ENCODE measurements at places on chromosomes 2 and 18.

DNA sequence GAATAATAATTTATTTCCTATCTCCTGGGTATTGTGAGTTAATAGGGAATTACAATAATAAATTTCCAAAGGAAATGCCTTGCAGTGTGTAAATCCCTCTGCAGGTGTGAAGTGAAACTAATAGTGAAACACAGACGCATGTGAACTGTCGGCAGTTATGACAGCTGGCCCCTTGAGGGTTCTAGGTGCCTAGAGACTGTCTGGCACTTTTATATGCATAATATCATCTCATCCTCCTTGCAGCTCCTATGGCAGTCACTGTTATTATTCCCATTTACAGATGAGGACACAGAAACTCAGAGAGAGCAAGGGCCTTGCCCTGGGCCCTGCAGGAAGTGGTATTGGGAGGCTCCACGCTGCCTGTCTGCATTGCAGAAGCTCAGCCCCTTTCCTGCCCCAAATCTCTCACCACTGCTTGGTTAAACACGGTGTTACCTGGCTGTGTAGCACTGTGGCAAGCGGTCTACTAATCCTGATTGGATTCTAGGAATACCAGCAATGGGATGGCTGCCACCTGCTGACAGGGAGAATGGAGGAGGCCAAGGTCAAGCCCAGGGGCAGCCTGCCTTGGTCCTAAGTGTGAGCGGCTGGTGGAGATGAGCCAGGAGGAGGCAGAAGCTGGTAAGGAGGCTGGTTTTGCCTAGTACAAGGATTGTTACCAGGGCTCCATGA is 32.8 kb upstream of the ACKR3 start:
- no peak for DNase-seq

- no peak for DNase-seq
These were observed 5.0 kb upstream of the ADAM17 start for GRCh38 chr2:9560628-9561027.

GRCh38 chr2:211458974-211459373 is 902.6 kb downstream of the CPS1 start:
- no peak for DNase-seq

DNA sequence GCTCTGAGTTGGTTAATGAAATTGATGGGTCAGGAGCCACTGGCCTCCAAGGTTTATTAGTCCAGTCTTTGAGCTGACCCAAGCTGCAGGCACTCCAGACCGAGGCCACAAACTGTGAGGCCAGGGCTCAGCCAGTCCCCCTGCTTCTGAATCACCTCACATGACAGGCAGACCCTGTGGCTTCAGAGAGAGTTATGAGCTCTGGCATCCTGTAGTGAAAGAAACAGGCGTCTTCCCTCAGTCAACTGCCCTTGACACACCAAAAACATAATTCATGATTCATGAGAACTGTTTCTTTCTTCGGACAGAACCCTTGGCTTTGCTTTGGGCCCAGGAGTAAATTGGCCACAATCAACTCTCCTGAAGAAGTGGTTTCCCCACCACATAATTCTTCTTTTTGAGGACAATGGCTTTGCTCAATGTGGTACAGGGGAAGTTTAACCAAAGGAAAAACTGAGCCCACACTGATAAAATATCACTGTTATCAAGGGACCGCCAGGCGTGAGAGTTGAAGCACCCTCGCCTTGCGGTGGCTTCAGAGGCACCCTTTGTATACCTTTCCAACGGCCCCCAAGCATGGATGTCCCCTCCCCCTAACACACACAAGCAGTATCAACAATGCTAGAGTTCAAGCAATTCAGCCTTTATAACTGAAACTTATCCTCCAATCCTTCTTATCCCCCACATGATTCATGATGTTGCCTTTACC is 226.9 kb downstream of the CYRIA start:
- no peak for DNase-seq

All from stimulated activated CD4-positive, alpha-beta T cell treated with anti-CD3 and anti-CD28 coated beads, Interleukin-1b, Interleukin-23, amount 100 ng/mL, for 1 hour (primary cell).